ENCODE measurements at places on chromosomes 1 and 21.

GRCh38 chr1:64898107-64898861, 68.1 kb downstream of the JAK1 start:
- no peak for DNase-seq

DNA sequence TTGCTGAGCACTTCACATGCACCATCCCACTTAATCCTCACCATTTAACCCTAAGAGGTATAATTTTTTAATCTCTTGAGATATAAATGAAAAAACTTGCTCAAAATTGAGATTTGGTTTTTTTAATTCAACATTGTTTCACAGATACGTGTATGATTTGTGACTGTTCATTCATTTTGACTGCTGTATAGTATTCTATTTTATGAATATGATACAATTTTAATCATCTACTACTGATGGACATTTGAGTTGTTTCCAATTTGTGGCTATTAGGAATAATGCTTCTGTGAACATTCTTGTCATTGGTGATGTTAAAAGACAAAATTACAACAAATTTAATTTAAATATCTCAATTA, 617 bp upstream of the ZMYM6 start:
- no peak for DNase-seq

- no peak for DNase-seq
Measured at GRCh38 chr1:43315963-43316737, 15.4 kb downstream of the TIE1 start.

DNA sequence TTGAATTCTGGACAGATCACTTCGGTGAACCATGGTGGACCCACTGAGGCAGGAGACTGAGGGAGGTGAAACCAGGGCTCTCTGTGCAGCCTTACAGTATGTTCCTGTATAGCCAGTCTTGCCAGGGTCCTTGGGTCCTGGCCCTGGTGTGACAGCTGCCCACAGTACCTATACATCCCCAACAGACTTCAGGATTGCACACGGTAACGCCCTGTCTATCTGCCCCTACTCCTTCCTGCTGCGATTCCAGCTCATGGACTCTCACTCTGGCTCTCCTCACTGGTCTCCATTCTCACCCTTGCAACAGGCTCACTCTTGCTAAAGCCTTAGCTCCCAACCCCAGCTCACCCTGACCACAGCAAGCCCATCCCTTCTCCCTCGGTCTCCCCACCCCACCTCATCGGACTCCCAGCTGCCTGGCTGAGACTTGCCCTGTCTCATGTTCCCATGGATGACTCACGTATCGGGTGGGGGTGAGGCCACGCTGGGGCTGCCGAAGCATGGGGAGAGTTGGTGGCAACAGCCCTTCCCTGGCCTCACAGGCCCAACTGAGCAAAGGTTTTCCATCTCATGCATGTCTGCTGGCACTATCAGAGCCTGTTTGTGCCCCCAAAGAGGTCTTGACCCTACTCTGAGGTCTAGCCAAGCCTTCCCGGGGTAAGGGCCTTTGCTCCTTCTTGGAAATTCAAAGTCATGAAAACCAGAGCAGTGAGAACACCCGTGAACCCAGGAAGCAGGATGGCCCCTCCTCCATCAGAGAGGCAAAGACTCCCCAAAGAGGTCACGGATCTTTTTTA, 7.1 kb downstream of the PHLDA3 start:
- no peak for DNase-seq

GRCh38 chr1:113990530-113990929, 11.3 kb downstream of the OLFML3 start:
- DNase-seq = no peak

GRCh38 chr1:209456878-209457277, 126.6 kb upstream of the CAMK1G start:
- DNase-seq = no peak

DNA sequence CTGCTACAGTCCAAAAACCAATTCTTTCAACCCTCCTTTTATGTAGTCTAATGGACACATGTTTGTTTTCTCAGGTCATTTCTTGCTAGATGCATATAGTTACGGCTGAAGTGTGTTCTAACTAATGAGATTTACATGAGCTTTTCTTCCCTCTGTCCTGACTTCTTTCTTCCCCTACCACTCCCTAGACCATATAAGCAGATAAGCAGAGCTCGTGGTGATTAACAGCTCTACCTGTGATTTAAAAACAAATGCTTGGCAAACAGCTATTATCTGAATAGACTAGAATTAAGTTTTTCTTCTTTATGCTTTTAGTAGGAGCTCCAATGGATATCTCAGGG, 18.6 kb downstream of the KHDRBS1 start:
- DNase-seq = no peak

GRCh38 chr1:24526940-24527542, 24.4 kb downstream of the RCAN3 start:
- no peak for DNase-seq

DNA sequence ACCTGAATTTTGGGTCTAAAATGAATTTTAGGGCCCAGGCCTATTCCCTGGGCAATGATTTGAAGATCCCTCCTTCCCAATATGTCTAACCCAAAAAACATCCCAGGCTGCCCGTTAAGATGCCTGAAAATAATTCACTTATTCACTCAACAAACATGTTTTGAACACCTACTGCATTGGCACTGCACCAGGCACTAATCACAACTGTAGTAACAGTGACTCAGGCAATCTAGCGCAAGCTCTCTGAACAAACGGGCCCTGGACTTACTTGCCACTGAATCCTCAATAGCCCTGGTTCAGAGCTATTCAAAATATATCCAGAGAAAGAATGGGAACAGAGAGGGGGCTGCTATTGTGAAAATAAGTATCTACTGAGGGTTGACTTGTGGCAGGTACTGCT, 4.2 kb downstream of the CD244 start:
- DNase-seq = no peak

DNA sequence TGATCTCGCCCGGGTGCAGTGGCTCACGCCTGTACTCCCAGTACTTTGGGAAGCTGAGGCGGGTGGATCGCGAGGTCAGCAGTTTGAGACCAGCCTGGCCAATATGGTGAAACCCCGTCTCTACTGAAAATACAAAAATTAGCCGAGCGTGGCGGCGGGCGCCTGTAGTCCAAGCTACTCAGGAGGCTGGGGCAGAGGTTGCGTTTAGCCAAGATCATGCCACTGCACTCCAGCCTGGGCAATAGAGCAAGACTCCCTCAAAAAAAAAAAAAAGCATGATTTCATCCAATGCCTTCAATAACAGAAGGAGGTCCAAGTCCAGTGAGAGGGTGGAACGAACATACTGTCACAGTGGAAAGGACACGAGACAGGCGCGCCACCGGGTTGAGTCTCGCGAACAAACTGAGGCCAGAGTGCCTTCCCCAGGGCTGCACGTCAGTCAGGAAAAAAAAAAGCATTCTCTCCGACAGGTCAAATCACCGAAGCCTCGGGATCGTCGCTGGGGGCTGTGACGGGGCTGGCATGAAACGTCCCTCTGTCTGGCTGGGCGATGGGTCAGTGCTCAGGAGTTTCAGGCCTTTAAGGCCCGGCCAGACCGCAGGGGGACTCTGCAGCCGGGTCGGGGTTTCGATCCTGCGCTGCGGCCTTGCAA, 8.4 kb upstream of the CROCC start:
- no peak for DNase-seq

DNA sequence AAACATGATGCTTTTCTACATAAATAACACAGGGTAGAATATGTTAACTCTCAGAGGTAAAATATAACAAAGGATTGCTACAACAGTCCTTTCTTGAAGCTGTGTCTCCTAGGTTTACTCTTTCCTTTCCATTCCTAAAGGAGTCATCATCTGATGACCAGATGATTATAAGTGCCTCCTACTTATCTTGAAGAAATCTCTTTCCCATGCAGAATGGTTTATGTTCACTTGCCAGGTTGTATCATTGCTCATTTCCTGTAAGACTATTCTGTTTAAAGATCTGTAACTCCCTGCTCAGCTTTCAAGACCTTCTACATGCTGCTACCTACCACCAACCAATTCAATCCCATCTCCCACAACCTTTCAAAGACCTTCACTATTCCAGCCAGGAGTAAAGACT, 51.5 kb upstream of the PTCH2 start:
- no peak for DNase-seq
